ENCODE measurements at places on chromosomes 2 and 18.
A peak's percentile ranks its signal among the peaks of the same experiment; 100 is the strongest.

- DNase-seq: no peak
These were observed 12.6 kb downstream of the DNER start for GRCh38 chr2:229701716-229702115.

DNA sequence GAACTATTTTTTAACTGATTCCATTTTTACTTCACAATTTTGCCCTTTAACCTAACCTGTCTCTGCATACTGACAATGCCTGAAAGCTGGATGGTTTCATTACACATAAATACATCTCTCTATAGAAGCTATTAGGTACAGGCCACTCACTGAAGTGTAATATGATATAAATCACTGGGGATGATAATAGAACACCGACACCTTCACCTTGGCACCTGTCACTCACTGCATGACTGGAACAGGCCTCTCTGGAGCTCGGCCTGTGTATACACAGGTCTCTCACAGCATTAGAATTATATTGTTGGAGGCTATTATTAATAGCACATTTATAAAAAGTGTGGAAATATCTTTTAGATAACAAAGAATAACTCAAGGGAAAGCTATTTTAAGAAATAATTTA, 138.2 kb downstream of the TMEM131 start:
- no peak for DNase-seq

- no peak for DNase-seq
These were observed 7.7 kb upstream of the CDC42EP3 start for GRCh38 chr2:37679072-37679695.

GRCh38 chr2:209525834-209526281, 102.0 kb downstream of the MAP2 start:
- no peak for DNase-seq

DNA sequence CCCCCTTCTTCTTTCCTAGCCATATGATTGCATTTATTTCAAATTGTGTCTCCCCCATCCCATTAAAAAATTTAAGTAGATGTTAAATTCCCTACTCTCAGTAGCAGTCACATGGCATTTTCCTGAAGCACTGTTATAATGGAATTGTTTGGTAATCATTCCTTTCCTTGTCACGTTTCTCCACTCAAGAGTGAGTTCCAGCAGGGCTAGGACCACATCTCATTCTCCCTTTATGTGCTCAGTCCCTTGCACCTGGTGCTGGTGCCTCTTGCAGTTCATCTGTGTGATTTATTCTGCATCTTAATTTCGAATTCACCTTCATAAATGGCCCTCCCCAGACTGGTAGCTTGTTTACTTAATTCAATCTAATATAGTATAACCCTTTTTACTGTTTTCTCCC, 70.3 kb upstream of the NOSTRIN start:
- no peak for DNase-seq

DNA sequence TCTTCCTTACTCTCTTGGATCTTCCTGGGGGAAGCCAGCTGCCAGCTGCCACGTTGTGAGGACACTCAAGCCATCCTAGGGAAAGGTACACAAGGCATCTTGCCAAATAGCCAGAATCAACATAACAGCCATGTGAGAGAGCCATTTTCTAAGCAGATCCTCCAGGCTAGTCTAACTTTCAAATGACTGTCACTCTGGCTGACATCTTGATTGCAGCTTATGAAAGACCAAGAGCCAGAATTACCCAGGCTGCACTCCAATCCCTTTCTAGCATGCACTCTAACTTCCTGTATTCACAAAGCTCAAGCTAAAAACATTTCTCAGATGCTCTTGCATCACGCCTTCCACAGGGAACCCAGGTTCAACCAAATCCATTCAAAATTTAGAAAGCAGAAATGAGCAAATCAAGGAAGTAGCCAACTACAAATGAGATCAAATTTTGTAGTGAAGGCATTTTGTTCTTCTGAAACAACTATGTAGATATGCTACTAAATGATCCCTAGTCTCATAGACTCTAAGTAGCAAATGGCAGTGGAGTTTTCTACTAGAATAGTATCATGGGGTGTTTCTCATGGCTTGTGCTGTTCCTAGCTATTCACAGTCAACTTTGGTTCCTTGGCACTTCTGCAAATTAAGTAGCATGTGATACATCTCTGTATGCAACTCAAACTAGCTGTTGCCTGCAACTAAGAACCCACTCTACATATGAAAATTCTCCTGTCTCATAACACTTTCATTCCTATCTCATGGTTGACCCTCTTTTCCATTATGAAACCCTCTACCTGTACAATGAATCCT, 281.9 kb downstream of the ZEB2 start:
- DNase-seq: no peak

- no peak for DNase-seq
These were observed 33.9 kb upstream of the COBLL1 start for GRCh38 chr2:164875334-164876205.

- DNase-seq: no peak
These were observed 33.2 kb downstream of the B3GNT2 start for GRCh38 chr2:62229082-62229605.

GRCh38 chr2:208595386-208596275, 189.0 kb downstream of the PTH2R start:
- DNase-seq: no peak

DNA sequence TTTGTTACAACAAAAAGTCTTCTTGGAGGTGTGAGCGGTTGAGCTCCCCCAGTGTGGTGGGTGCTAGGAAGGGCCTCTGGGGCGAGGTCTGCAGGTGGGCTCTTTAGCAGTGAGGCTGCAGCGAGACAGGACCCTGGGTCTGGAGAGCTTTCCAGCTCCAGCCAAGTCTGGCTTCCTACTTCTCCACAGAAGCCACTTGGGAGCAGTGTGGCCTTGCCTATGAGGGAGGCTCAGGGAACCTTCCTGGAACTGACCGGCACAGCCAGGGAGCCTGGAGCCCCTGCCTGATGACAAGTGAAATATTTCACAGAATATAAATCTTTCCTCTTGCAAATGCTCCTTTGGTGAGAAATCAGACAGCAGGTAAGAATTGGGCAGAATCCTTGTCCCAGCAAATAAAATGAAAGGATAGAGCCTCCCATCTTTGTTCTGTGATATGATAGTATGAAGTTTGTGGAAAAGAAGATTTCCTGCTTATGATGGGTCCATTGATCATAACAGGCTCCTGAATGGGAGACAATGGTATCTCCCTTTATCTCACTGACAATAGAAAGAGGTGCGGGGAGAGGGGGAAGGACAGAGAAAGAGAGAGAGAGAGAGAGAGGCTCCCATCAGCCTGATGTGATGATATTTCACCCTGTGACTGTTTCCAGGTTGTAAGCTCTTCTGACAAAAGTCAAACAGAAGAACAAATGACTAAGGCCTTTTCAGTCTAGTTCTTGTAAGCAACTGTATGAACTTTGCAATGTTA, 289.8 kb upstream of the SPRED2 start:
- no peak for DNase-seq

DNA sequence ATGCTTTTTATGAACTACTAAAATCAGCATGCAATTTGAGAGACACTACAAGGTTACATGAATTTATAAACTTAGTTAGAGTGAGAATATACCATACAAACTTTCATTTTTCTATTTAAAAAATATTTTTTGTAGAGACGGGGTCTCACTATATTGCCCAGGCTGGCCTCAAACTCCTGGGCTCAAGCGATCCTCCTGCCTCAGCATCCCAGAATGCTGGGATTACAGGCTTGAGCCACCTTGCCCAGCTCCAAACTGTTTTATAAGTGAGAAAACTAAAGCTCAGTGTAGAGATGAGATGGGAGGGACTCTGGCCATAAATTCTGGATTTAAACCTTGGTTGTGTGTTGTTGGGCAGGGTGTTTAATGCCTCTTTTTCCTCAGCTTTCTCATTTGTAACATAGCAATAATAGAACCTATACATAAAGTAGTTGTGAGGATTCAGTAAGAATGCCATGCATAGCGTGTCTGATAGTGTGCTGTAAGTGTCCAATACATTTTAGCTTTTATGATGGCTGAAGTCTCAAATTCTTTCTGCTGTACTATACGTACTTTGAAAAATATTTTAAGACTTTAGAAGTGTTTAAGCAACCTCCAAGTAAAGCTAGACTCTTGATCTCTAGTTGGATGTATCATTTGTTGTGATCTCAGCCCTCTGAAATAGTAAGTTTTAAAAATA, 9.7 kb downstream of the CAB39 start:
- no peak for DNase-seq

DNA sequence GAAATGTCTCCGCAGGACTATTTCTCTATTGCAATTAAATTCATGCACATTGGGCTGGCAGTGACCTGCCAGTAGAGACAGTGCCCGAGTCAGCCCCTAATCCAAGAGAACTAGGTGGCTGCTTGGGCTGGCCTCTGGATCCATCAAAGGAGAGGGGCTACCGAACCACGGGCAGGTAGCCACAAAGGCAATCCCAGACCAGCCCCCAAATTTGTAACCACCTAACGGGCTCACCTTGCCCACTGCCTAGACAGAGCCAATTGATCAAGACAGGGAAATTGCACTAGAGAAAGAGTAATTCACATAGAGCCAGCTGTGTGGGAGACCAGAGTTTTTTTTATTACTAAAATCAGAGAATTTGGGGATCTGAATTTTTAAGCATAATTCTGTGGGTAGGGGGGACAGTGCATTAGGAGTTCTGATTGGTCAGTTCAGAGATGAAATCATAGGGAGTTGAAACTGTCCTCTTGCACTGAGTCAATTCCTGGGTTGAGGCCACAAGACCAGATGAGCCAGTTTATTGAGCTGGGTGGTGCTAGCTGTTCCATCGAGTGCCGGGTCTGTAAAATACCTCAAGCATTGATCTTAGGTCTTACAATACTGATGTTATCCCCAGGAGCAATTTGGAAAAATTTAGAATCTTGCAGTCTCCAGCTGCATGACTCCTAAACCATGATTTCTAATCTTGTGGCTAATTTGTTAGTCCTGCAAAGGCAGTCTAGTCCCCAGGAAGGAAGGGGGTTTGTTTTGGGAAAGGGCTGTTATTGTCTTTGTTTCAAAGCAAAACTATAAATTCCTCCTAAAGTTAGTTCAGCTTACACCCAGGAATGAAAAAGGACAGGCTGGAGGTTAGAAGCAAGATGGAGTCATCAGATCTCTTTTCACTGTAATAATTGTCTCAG, 260.4 kb upstream of the SP5 start:
- DNase-seq: no peak

DNA sequence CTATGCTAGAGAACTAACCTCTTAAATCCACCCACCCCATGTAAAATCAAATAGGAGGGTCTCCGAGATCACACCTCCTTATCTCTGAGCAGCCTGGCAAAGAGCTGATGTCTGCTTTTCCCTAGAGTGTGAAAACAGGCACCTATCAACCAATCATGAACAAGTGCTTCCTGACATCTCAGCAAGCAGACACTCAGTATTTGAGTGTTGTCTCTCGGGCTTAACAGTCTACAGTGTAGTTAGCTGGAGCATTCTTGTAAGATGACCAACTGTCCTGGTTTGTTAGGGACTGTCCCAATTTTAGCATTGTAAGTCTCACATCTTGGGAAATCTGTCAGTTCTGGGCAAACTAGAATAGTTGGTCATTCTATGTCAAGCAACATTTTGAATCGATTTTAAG, 26.4 kb downstream of the MARCHF4 start:
- no peak for DNase-seq

DNA sequence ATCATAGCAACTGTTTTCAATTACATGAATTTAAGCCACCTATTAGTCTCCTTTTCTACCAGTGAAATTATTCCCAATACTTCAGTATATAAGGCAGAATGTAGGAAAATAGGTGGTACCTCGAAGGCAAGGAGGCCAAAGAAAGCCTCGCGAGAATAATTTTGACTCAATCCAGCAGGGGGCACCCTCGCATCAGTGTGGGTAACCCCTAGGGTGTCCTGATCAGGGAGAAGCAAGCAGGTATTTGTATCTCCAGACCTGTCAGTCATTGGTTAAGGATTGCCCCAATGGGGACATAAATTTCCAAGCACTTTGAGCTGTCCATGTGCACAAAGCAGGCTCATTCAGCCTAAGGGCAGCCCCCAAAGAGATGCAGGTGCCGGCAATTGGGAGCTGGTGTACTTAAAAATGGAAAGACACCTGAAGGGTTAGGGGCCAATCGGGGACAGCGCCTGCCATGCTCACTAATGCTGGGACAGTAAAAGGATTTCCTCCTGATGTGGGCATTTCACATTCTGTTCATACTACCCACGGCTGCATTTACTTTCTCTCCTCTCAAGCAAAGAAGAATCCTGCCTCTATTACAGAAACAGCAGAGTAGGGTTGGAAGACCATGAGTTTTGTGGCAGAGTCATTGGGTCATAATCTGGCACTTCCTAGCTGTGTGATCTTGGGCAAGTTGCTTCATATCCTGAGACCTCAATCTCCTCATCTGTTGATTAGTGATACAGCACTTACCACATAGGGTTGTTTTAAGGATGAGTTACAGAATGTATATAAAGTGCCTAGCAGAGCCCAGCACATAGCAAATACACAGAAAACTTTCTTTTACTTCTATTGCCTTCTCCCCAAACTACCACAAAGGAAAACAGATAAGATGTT, 136.1 kb downstream of the ICOS start:
- peak; percentile 30 for DNase-seq

DNA sequence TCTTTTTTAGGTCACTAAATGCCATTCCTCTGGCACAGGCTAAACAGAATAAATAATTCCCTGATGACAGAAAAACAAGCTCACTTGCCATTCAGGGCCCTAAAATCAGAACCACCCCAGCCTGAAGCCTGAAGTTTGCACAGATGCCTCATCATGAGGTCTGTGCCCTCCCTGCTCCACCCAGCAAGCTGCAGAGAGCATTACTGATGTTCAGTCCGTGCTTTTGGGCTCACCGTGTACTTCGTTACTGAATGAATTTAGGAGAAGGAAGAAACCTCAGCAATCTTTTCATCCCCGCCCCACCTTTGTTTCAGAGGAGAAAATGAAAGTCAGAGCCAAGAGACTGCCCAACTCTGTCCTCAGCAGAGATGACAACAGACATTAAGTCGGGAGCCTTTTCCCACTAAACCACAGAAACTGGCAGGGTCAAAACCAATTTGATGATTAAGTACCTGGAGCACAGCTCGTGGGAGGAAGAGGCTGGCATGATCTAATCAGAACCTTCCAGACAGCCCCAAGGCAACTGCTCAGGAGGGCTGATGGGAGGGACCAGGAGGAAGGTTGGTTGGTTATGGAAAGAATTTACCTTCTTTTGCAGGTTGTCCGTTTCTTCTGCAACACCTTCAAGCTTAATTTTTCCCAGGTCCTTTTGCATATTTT, 122.7 kb downstream of the LAMA1 start:
- no peak for DNase-seq

DNA sequence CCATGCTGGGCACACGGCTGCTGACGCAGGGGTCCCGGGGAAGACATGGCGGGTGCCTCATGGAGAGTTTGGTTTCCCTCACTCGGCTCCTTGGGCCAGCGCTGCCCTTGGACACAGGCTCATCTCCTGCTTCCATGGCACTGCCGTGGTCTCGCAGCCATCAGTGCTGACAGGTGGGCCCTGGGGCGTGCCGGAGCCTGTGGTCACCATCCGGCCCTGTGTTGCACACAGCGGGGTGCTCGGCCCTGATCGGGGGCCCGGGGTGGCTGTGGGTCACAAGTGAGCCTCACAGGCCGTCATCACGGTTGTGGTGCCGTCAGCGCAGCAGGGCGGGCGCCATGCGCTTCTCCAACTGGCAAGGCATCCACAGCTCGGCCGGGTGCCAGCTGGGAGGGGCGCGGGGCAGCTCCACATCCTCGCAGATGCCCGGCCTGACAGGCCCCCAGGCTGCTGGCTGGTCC, 582 bp downstream of the RTP5 start:
- no peak for DNase-seq

Data from activated CD4-positive, alpha-beta T cell treated with anti-CD3 and anti-CD28 coated beads for 1 hour (primary cell).